ENCODE measurements at places on chromosomes 11 and 22.
A peak's percentile ranks its signal among the peaks of the same experiment; 100 is the strongest.

GRCh38 chr11:111334532-111335502, 36.5 kb downstream of the POU2AF3 start:
- DNase-seq: no peak

DNA sequence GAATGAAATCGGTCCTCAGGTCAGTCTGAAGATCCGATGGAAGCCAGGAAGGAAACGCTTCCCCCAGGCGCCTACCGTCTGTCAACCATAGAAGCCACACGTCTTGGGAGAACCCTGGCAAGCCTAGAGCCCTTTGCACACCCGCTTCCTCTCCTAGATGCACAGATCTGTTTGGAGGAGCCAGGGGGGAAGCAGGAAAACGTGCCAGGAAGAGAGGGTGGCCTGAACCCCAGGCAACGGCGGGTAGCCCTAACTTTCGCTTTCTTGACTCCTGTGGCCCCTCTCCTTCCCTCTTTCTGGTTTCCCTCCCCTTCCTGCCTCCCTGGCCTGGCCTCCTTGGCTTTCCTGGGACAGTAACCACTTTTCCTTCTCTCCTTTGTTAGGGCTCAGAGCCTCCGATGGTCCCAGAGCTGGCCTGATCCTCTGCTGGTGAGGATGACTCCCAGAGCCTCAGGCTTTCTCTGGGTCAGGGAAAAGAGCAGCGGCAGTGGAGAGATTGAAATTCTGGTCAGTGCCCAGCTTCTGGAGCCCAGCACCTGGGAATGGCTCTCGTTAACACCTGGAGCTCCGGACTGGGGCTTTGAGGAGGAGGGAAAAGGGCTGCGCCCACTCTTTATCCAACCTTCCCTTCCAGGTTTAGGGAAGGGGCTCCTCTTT, 2.1 kb downstream of the FXYD6 start:
- no peak for DNase-seq

- DNase-seq: no peak
These were observed 43.2 kb upstream of the CLMP start for GRCh38 chr11:123238297-123238696.

DNA sequence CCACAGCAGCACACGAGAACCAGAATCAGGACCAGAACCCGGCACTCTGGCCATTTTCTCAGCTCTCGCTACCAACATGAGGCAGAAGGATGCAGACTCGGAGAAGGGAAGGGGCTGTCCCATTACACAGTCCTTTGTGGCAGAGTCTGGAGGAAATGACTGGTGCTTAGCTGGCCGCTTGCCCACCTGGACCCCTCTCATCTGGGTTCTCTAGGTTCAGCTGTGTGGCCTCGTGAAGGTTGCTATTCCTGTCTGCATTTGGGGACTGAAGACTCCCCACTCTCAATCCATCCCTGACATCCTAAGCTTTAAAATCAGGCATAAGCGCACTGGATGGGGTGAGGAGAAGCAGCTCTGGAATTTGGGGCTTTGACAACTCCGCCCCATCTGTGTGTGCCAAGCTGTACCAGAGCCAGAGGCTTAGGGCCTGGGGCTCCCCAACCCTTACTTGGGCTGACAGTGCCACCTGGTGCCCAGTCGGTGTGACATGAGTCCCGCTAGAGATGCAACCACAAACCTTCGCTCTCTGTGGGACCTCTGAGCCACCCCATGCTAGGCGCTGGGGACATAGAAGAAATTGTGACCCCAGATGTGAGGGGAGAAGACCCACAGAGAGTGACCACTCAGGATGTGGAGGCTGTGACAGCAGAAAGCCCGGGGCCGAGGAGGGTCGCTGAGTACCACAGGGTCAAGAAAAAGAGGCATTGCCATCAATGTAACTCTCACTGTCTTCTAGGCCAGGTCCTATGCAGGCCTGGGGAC, 35.8 kb upstream of the FCHSD2 start:
- peak; percentile 82 for DNase-seq

GRCh38 chr11:61372659-61373420, 10.7 kb downstream of the TMEM138 start:
- no peak for DNase-seq

- DNase-seq: no peak
These were observed 14.8 kb upstream of the MPPED1 start for GRCh38 chr22:43396934-43397457.

- no peak for DNase-seq
These were observed 217.7 kb downstream of the CNTN5 start for GRCh38 chr11:99238401-99238800.

DNA sequence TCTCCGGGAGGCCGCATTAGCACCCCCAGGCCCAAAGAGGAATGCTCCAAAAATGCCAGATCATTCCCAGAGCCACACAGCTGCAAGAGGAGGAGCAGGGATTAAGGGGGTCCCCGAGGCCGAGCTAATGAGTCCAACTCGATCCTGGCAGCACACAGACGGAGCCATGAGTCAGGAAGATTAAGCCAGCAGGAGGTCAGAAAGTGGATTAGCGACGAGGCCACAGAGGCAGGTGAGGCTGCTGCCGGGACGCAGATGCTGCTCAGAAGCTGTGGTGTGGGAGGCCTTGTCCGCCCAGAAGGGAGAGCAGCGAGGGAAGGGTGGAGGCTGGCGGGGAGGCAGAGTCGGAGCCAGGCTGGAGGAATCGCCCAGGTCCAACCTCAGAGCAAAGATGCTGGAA, 120.5 kb downstream of the SHANK2 start:
- DNase-seq: no peak

GRCh38 chr11:125588505-125588904, 4.1 kb upstream of the STT3A start:
- no peak for DNase-seq

DNA sequence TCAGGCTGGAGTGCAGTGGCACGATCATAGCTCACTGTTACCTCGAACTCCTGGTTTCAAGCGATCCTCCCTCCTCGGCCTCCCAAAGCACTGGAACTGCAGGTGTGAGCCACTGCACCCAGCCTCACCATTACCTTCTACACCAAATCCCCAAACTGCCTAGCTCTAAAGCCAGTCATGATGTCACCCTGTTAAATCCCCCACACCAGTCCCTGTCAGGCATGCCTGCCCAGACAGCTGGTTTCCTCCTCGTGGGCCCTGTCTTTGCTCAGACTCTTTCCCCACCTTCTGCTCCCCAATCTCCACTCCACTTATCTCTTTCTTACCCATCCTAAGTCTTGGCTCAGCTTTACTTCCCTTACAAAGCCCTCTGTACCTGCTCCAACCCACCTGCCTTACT, 12.5 kb upstream of the EXPH5 start:
- DNase-seq: no peak

- peak; percentile 90 for DNase-seq
These were observed 6.7 kb downstream of the CENPM start for GRCh38 chr22:41939981-41940831.

Measured in activated CD8-positive, alpha-beta memory T cell treated with anti-CD3 and anti-CD28 coated beads, Interleukin-2, amount 50 U/mL, for 48 hours (primary cell).